ENCODE measurements at places on chromosomes 7 and 10.

DNA sequence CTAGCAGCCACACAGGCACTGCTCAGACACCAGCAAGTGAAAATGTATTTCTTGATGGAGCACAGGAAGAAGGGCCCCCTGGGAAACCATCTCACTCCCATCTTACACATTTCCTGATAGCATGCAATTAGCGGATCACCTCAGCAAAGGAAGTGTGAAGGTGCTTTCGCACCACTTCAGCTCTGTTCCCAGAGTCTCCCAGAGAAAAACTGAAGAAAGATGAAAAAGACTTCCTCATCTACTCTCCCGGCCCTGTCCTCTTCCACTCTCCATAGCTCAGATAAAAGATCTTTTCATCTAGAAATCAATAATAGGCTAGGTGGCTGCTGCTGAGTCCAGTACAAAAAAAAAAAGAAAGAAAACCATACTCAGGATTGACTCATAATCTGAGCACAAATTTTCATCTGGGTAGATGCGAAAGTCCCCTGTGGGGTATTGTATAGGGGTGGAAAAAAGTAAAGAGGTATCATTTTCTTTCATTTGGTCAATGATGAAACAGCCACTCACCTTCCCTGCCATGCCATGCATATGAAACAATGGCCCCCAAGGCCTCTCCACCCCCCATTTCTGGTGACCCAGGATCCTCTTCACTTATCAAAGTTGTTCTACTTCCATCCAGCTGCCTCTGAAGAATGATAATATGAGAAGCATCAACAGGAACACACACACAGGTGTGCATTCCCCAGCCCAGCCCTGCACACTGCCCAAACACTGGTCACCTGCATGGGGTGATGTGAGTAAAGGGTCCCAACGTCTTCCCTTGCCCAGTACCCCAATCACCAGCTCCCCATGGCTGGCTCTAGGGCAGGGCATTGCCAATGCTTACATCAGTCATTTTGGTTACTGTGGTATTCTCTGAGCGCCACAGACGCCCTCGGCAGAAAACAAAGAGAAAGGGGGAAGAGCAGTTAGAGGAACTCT lies 48.8 kb upstream of the DGKI start:
- DNase-seq = no peak

DNA sequence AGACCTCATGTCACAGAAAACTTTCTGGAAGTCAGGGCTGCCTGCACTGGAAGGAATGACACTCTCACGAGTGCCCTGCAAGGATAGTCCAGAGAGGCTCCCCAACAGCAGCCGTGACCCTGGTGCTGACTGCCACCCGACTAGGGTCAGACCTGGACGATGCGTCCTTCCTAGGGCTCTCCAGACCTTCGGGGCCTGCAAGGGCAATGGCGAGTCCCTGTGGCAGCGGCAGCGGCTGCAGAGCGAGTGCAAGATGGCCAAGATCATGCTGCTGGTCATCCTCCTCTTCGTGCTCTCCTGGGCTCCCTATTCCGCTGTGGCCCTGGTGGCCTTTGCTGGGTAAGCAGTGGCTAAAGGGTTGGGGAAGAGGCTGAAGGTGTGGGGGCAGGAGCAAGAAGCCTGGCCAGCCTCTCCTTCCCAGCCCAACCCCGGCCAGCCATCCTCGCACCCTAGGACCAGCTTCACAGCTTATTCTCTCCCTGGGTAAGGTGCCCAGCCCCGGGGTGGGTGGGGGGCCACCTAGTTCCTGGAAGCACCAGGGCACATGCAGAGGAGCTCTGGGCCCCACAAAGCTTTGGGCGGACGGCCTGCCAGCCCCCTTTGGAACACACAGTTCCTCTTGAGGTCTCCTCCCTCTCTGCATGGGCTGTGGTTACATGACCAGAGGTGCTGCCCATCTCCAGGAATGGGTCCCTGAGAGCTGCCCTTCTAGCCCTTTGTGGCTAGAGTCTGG lies 5.5 kb downstream of the OPN4 start:
- no peak for DNase-seq

DNA sequence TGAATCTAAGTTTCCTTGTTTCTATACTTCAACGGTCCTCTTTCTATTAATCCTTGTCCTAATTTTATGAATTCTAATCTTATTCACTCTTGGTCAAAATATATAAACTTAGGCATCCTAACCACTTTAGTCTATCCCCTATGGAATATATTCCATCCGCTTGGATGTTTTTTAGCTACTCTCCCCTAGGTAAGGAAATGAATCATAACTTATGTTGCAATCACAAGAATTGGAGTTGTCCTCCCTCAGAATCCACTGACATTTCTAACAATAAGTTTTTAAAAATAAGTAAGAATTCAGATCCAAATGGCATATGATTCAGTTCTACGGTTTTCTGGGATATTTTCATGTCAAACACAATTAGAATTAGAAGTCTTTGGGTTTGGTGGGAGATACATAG lies 1081.6 kb downstream of the SORCS1 start:
- peak; percentile 12 for DNase-seq

DNA sequence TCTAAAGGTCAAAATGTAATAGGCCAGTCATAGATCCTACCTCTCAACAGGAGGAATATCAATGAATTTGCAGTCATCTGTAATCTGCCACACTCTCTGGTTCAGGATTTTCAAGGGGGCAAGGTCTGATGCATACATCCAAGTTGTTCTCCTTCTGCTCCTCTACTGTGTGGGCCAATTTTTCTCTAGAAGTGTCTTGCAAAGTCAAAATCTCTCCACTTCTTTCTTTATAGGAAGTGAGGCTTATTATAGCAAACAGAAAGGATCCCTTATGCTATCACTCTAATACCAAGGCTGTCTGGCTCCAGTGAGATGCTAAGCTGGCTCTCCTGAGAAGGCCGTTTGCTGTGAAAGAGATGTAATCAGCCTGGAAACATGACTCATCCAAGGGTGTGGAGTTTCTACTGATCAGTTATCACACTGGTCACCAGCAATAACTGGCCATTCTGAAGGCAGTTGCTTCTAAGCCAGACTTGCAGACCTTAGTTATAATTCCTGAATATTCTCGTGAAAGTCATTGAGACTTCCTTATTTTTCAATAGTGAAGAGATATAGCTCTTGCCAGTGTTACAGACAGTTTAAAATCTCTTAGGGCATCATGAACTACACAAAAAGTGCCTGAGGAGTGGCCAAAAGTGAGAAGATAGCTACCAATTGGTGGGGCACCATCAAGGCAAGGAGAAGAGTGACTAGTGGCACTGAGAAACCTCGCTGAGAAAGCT lies 43.2 kb upstream of the LRGUK start:
- DNase-seq = peak; percentile 63

DNA sequence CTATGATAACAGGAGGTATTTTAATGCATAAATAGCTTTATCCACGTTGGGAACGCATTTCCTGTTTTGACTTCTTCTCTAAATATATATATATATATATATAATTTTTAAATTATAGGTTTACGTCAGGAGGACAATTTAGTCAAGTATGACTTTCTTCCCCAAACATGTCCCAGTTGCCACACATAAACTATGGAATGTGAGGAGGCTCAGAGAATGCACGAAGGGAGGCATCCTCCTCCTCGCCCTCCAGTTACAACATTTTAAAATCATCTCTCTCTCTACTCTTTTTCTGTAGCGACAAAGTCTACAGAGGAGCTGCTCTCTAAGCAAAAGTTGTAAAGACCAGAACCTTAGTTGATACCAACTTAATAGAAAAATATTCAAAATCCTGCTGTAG lies 106.9 kb upstream of the LYZL1 start:
- DNase-seq = peak; percentile 55

- DNase-seq = no peak
Observed at GRCh38 chr10:132499367-132499685, 38.3 kb upstream of the INPP5A start.

- DNase-seq = no peak
Observed at GRCh38 chr7:77837275-77837674, 38.7 kb downstream of the PHTF2 start.

- DNase-seq = no peak
Observed at GRCh38 chr7:108108131-108108530, 22.0 kb downstream of the LAMB4 start.

GRCh38 chr10:646118-646524 lies 43.3 kb downstream of the DIP2C start:
- no peak for DNase-seq

- no peak for DNase-seq
Observed at GRCh38 chr7:4030346-4030950, 651.6 kb upstream of the FOXK1 start.

GRCh38 chr7:20385126-20385525 lies 54.4 kb downstream of the ITGB8 start:
- no peak for DNase-seq

GRCh38 chr10:91424016-91424415 lies 13.9 kb downstream of the HECTD2 start:
- no peak for DNase-seq

- DNase-seq = peak; percentile 10
Observed at GRCh38 chr10:69703766-69704630, 74.0 kb downstream of the FAM241B start.

DNA sequence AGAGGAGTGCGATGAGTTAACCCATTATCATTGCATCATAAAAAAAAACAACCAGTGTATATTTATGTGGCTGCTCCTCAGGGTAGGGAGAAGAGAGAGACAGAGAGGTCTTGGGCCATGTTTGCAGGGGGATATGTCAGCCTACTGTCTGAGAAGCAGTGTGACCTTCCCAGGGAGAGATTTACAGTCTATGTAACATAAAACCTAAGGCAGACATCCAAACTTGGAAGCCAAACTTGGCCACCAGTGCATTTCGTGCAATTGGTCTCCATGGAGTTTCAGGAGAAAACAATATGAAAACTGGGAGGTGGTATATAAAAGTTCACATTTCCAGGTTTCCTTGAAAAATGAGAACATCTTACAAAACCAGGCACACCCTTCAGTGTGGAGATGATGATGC lies 85.9 kb upstream of the CXCL12 start:
- no peak for DNase-seq

GRCh38 chr10:51389415-51390321 lies 309.7 kb downstream of the CSTF2T start:
- DNase-seq = peak; percentile 83

GRCh38 chr10:1169981-1170866 lies 114.0 kb downstream of the WDR37 start:
- no peak for DNase-seq

- DNase-seq = peak; percentile 72
Observed at GRCh38 chr7:20329389-20330238, 1.1 kb upstream of the ITGB8 start.

- DNase-seq = peak; percentile 34
Observed at GRCh38 chr10:22630234-22631174, 83.9 kb downstream of the PIP4K2A start.

- DNase-seq = no peak
Observed at GRCh38 chr10:71392791-71393781, 3.6 kb upstream of the CDH23 start.

GRCh38 chr7:29113384-29114102 lies 32.8 kb downstream of the CPVL start:
- peak; percentile 25 for DNase-seq

DNA sequence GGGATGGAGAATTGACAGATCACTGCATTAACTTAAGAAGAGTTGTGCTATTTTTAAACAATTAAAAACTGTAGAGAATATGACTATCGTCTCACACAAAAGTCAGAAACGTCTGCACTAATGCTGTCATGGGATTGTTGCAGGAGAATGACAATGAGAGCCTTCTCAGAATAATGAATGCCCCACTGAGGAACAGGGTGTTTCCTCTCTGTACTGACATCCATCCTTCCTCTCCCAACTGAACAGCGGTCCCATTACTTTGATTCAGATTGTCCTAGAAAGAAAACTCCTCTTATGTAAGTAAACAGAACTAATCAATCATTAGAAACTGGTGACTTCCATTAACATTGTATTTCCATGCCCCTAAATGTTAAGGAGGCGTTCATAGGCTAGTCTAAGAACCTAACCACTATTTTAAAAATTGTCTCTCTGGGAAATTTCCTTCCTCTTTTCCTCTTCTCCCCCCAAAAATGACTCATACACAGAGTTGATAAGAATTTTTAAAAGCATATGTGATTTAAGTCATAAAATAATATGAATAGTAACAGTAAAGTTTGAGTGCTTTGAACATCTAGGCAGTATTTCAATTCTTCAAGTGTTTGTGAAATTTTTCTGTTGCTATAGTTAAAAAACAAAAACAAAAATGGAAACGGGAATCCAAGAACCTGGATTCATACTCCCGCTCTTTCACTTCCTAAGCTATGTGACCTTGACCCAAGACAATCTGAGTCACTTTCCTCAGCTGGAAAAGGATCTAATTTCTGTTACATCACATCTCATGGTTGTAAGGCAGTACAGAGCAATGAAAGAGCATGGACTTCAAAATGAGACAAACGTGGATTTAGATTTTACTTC lies 12.7 kb upstream of the MACC1 start:
- DNase-seq = peak; percentile 70

DNA sequence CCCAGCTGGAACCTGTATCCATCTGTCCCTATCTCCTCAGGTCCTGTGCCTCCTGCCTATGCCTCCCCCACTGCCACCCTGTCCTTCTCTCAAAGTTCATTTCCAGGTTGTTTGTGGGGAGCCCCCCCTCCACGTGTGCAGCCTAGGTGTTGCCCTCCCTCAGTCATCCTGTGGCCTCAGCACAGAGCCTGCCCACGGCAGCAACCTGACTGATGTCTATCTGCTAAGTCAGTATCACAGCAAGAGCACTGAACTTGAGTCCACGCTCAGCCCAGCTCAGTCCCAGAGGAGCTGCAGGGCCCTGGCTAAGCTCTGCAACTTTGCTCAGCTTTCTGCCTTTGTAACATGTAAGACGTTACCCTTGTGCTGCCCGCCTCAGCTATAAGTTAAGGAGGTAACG lies 28.7 kb downstream of the FAM53B start:
- DNase-seq = no peak

DNA sequence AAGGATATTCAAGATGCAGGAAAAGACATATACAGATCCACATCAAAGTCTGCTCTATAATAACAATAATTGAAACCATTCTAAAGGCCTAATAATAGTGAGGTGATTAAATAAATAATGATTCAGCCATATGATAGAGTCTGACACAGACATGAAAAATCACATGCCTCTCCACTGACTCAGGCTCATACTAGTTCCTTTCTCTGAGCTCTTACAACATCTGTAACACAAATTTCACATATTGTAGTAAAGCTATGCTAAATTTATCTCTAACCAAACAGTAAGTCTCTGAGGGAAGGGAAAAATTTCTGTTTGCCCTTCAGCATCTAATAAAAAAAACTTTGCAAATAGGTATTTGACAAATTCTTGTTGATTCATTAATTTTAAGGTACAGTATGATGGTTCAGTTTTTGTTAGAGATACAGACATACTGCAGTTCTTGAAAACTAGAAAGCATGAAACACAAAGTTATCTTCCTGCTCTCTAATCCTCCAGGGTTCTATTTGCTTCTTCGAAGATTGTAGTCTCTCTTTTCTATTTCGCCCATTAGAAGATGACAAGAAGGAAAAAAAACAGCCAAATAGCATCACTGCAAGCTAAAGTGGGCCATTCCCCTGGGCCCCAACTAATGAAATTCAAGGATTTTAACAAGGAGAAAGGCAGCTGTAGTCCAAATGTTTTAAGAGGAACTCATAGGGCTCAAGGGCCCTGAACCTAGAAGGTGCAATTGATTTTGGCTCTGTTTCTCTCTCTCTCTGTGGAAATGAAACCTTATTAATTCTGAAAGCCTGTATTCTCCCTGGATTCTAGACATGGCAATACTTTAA lies 53.9 kb downstream of the CUBN start:
- peak; percentile 56 for DNase-seq

GRCh38 chr7:36986511-36986933 lies 262.2 kb upstream of the AOAH start:
- no peak for DNase-seq

Data from AG20443 (cell line).